ENCODE measurements at places on chromosomes 5 and 9. TPM values are rescaled to one million over a fixed set of nuclear protein-coding genes. Genes with fewer than 3 reads are reported as not detected.

DNA sequence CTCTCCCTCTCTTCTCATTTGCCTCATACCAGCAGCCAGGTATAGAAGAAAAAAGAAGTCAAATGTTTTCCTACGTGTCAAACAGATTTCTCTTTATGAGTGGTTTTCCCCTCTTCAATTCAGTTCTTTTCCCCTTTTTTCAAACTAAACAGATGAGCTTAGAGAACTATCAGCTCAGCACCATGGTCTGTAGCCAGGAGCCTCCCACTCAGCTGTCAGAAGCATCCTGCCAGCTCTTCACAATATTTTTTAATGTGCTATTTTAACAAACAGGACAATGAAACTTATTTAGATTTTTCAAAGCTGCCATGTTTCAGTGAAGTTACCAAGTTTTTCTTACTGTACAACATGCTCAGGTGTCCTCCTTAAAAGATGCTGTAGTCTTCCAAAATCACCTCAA, 63.5 kb downstream of the CMYA5 start:
- no peak for DNase-seq

- no peak for DNase-seq
Observed at GRCh38 chr9:134776080-134776796, 104.4 kb upstream of the FCN2 start.

DNA sequence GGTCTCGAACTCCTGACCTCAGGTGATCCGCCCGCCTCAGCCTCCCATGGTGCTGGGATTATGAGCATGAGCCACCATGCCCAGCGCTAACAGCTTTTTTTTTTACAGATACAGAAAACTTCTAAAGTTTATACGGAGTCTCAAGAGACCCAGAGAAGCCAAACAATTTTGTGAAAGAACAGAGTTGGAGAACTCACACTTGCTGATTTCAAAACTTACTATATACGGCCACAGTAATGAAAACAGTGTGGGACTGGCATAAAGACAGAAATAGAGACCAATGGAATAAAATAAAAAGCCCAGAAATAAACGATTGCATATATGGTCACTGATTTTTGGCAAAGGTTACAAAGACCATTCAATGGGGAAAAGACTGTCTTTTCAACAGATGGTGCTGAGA, 85.6 kb upstream of the CACNA1B start:
- DNase-seq = no peak

- DNase-seq = no peak
Observed at GRCh38 chr9:109886617-109887016, 106.6 kb downstream of the PALM2AKAP2 start.

DNA sequence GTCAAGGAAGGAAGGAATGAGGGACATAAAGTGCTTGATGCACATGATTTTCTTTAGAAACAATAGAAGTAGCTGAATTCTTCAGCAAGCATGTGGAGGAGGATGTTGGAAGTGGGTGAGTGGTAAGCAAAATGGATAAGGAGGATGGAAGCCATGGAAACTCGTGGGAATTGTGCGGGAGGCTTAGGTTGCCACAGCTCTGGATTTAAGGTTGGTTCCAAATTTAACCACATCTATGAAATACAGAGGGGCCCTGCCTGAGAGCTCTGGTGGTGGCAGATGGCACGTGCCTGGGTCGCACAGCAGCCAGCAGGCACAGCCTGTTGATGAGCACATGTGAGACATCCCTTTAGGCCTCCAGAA, 284.7 kb downstream of the SMARCA2 start:
- DNase-seq = no peak

DNA sequence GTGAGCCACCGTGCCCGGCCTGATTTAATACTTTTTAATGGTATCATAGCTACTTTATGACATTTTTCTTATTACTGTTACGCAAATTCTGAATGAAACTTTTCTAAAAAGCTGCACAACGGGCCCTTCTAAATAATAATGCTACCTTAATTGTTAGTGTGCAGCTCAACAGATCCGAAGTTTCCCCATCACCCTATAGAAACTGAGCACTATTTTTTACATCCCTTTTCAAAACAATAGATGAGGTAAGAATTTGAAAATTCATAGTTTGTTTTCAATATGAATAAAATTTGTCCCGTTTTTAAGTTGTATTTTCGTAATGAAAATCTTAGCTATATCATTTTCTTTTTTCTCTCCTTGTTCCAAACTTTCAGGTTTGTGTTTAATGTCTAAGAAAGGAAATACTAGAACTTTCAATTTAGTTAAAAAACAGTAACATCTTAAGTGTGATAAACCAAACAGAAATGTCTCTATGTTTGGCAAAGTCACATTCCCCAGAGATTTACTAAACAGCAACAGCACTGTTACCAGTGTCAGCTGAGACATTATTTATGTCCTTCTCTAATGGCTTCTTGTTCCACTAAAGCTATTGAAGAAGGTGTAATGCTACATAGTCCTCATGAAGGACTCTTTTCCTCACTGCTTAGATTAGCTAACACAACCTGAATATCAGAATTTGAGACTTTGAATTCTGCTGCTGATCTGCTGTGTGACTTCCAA, 22.9 kb downstream of the KIF2A start:
- DNase-seq = no peak

- no peak for DNase-seq
Observed at GRCh38 chr9:126470241-126470993, 143.3 kb upstream of the LMX1B start.

- no peak for DNase-seq
Observed at GRCh38 chr9:113695901-113696300, 180.2 kb upstream of the ZNF618 start.

The C7 gene
- total RNA-seq = 7.7 TPM

DNA sequence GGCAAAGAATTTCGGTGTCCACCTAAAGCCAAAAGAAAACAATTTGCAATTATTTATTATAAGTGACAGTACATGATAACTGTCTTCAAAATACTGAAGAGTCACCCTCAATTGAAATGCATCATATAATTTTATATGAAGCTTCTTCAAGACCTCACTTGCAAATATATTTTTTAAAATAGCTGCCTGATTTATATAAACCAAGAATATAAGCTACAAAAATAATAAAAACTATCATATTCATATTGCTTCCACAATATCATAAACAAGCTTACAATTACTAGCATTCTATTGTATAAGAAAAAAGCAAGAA, 144.1 kb downstream of the CETN3 start:
- no peak for DNase-seq

The CER1 gene
- not detected for total RNA-seq
